Activated gamma-delta T cell treated with Interleukin-2 at 50 U/mL for 16 hours (primary cell): ENCODE measurements at places on chromosomes 3 and 15.

DNA sequence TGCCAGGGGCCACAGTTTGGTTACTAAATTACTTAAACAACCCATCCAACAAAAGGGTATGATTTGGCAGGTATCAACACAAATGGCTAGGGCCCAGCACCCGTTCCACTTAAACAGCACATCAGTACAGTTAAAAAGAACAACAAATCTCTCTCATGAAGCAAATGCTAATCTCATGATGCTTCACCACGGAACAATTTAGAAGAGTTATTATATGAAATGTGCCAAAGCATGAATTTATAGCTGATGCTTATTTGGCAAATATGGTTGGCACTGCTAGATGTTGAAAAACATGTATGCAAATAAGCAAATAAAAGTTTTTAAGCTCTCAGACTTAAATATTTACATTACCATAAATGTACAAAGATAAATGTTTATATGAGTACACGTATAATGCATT, 2.3 kb downstream of the PEAK1 start:
- DNase-seq = no peak

GRCh38 chr3:62592408-62592807, 219.1 kb upstream of the FEZF2 start:
- DNase-seq = no peak

DNA sequence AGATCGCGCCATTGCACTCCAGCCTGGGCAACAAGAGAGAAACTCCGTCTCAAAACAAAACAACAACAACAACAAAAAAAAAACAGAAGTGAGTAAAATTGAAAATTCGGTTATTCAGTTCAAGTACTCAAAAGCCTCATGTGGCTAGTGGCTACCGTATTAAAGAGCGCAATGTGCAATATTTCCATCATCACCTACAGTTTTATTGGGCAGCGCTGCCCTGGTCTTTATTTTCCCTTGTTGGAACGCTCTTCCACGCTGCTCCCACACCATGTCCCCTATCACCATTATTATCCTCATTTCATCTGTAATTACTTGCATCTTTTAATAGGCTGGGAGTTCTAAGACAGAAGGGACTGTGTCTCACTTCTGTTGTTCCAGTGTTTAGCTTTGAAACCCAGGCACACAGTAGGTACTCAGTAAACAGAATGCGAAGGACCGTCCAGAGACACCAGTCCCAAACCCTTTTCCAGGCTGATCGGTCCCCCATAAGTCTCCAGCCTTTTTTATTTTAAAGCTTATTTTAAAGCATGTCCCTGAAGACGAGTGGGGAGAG, 423 bp upstream of the HACD3 start:
- DNase-seq = no peak

DNA sequence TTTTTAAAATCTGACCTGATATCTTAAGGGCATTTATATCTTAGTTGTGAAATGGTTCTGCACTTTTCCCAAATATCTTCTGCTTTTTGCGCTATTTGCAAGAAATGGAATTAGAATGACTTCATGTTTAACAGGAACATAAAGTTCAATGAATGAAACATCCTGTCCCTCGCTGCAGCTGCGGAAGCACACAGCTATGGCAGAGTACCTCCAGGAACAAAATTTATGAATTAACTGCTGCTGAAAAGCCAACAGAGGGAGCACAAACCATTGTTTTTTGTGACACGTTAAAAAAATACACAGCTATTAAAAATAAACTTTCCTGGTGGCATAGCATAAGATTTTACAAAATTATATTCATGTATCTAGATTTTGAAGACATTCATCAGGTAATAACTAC, 404.4 kb upstream of the MDFIC2 start:
- no peak for DNase-seq

GRCh38 chr3:30232142-30232541, 374.3 kb upstream of the TGFBR2 start:
- no peak for DNase-seq

GRCh38 chr15:40694688-40695468, at the start of gene RAD51:
RAD51 (plus strand) TSS chr15:40695174; CDS start chr15:40698759, 3,585 bp downstream.
- DNase-seq = peak; percentile 91

DNA sequence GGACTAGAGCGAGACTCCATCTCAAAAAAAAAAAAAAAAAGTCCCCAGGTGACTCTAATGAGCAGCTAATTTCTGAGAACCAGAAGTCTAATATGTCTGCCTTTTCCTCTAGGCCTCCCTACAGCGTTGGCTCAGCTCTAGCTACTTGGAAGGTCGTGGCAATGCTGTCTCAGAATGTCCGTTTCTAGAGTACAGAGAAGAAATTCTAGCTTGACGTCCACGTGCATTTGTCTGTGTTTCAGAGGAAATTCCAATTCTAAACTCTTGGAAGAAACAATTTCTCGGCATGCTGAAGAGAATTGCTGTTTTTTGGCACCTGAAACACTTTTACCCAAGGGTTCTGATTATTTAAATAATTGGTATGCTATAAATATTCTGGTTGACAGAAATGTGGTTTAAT, 78.8 kb downstream of the SOX2 start:
- DNase-seq = no peak

- DNase-seq = no peak
These were observed 212.2 kb upstream of the PROK2 start for GRCh38 chr3:71997066-71997653.

DNA sequence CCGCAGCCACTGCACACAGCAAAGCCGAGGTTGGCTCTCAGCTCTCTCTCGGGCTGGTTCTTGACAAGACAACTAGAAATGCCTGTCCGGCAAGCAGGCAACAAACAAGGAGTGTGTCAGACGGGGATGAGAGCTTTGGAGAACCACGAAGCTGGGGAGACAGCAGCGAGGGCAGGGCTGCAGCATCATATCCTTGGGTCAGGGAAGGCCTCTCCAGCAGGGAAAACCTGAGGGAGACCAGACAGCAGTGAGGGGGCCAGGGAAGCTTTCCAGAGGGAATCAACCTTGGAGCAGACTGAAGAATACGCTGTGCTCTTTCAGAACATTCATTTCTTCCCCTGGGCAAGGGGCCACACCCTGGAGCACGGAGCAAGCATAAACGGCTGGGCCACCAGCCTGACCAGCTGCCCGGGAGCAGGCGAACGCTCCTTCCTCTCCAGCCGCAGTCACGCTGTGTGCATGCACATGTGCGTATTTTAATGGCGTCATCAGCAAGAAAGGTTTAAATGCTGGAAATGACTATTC, 58.7 kb downstream of the CHSY1 start:
- DNase-seq = no peak

DNA sequence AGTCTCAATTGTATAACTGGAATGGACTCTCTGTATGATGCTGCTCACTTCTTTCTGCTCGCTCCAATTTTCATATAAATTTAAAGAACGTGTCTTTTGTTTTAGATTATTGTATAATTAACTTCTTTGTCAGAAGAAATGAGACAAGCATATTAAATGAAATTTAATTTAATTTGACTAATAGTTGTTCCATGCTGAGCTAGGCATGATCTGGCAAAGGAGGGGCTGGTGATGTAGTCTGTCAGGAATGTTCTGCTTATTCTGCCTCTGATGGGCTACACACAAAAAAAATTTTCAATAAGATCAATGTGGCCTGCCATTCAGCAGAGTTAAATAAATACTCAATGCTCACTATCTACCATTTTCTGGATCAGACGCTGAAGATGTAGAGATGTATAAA, 208.4 kb upstream of the CD96 start:
- DNase-seq = no peak

- no peak for DNase-seq
These were observed 316.4 kb downstream of the MCTP2 start for GRCh38 chr15:94547711-94548110.

DNA sequence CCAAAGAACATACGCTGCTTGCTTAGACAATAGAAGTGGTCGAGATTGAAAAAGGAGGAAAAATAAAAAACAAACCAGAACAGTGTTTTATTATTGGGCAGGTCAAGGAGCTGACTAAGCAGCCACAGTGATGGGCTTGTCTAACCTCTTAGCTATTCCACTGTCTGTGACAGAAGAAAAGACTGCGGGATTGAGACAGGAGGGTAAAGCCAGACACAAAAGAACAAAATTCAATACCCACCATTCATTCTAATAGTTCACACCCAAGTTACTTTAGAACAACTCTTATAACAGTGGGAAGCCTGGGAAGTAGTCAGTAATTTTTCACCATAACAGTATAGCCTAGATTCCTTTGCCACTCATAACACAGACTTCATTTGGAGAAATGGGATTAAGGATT, 435.4 kb downstream of the MFSD1 start:
- DNase-seq = no peak

DNA sequence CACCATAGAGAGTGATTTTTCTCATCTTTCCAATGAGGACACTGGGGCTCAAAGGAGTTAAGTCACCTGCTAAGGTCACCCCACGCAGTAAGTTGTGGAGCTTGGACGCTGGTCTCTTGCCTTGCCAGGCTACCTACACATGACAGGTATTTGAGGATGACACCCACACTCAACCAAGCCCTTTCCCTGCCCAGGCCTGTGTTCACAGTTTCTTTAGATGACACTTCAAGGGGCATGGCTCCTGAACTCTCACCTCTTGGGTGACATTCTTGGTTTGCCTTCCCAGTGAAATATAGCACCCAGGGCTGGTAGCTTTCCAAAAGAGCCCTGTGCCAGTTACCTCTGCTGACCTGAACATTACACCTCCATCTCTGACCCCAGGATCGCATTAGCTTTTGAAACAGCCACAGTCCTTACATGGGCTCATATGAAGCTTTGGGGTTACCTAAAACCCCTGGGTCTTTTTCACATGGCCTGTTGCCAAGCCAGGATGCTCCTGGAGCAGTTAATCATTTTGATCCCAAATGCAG, 148.0 kb downstream of the RPLP1 start:
- DNase-seq = no peak

DNA sequence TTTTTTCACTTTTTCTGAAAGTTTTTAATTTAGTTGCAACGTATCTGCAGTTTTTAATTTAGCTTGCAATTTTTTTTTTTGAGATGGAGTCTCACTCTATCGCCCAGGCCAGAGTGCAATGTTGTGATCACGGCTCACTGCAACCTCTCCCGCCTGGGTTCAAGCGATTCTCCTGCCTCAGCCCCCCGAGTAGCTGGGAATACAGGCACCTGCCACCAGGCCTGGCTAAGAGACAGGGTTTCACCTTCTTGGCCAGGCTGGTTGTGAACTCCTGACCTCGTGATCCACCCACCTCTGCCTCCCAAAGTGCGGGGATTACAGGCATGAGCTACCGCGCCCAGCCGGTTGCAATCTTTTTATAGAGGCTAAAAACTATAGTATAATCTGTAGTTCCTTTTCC, 142.9 kb upstream of the ALCAM start:
- no peak for DNase-seq

GRCh38 chr3:62169906-62170660, 203.3 kb downstream of the FEZF2 start:
- no peak for DNase-seq

DNA sequence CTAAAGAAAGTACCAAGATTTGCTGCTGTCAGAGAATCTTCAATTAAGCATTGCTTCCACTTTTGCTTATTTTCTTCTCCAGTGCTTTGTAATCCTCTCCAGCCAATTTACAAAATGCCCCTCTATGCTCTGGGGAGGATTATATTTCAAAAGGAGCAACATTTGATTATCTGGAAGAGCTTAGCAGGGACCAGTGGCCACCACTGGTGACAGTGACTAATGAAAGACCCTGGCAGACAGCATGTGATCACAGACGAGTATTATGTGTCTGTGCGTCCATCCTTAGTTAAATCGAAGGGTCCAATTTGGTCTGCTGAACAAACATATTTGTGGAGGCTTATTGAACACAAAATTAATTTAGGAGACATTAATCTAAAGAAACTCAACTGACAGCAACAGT, 152.6 kb downstream of the ZNF621 start:
- no peak for DNase-seq

- DNase-seq = no peak
These were observed 420.1 kb downstream of the EDEM1 start for GRCh38 chr3:5607581-5607980.

DNA sequence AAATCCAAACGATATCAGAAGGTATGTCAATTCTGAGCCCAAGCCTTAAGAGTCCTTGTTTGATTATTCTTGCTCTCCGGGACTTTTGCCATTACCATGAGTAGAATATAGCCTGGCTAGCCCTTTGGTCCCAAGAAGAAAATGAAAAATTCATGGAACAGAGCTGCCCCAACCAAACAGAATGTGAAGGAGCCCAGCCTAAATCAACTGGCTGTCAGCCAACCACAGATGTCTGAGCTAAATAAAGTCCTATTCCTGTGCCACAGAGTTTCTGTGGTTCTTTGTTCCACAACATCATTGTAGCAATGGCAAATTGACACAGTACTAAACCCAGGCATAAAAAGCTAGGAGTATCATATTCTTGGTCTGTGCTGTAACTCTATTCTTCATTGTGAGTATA, 185.2 kb downstream of the CPNE4 start:
- DNase-seq = no peak

- DNase-seq = no peak
These were observed 201.2 kb downstream of the OPA1 start for GRCh38 chr3:193794002-193794881.

DNA sequence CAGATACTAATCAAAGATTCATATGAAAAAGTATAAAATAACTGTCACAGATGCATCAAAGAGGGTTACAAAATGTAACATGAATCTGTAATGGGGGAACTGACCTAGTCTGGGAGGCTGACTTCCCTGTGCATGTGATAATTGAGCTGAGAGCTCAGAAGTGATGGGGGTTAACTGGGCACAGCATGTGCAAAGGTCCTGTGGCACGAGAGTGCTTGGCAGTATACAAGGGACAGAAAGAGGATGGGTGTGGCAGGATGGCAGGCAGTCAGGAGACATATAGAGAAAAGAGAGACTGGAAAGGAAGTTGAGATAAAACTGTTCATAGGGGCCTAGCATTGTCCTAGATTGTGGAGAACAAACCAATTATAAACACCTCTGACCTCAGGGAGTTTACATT, 47.8 kb upstream of the IREB2 start:
- no peak for DNase-seq

GRCh38 chr15:68400066-68400456, 31.9 kb downstream of the ITGA11 start:
- DNase-seq = no peak

GRCh38 chr3:74515451-74515850, 99.0 kb downstream of the CNTN3 start:
- DNase-seq = no peak

GRCh38 chr15:69753867-69754266, 301.2 kb downstream of the RPLP1 start:
- DNase-seq = no peak

DNA sequence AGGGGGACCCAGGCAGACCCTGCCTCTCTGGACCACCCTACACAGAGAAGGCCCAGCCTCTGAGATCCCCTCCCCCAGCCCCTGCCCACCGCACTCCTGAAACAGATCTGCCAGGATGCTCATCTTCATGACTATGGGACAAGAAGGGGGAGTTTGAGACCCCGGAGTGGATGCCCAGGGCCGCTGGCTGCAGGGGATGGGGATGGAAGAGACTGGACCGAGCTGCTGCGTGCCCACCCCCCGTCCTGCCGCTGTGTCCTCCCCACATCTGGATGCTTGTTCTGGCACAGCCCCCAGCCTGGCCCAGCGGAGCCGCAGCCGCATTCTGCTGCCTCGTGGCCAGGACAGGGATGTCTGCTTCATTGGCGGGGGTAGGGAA, 30.3 kb upstream of the SEMA3F start:
- DNase-seq = no peak

- no peak for DNase-seq
These were observed 59.5 kb downstream of the TP63 start for GRCh38 chr3:189690672-189691071.
